Activated naive CD4-positive, alpha-beta T cell treated with anti-CD3 and anti-CD28 coated beads, Interleukin-2, amount 50 U/mL, for 16 hours (primary cell): ENCODE measurements at places on chromosomes 11 and 22.
A peak's percentile ranks its signal among the peaks of the same experiment; 100 is the strongest.

DNA sequence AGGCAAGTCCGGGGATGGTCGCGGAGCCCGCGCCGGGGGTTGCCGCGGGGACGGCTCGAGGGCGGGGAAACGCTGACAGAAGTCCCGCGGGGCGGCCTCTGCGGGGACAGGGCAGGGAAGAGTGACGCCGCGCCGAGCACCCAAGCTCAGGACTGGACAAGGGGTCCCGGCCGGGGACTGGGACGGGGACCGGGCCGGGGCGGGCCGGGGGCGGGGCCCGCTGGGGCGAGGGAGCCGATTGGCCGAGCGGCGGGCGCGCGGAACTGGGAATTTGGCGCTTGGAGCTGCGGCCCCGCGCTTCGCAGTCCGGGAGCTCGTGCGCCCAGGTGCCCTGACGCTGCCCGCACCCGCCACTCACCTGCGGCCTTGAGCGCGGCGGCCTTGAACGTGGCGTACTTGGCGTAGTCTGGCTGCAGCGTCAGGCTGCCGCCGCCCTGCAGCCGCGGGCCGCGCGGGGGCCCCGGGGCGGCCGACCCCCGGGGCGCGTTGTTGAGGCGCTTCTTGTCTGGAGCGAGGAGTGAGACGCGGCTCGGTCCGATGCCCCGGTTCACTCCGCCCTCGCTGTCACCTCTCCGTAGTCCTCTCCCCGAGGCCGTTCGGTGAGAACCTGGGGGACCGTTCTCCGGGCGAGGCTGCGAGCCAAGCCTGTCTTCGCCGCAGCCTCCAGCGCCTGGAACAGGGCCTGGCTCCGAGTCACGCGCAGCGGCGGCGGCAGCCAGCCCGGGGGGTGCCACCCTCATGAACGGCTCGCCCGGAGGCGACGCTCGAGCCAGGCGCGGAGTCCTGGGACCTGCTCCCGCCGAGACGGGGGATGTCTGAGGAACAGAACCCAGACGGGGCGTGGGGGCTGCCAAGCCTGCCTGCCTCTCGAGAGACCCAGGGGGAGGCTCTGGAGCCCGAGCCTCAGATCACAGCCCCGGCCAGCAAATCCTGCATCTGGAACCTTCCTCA lies 4.5 kb downstream of the SHISA8 start:
- DNase-seq: peak; percentile 48

DNA sequence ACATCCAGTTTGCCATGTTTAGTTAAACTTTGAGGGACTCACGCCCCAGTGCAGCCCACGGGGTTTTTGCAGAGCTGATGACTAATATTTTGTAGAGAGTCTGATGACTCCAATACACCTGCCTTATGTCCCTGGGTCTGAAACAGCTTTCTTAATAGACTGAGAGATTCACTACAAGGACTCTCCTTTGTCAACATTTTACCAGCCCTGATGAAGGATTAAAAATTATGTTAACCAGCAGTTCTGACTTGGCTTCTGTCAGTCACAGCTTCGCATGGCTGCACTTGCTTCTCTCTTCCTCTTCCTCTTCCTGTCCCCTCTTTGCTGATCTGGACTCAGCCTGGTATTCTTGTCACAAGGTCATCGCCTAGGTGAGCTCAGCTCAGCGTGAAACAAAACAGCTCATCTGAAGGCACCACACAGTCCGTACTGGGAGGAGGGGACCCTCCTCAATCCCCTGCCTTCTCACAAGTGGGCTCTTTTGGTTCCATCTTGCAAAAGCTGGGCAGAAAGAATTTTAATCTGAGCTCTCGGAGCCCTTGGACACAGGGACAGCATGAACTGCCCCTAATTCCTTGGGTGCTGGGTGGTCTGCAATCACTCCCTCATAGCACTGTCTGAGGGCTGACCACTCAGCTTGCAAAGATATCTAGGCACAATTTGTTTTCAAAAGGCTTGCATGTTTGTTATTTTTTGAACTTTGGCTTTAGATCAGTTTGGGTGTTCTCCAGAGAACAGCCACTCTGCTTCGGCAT lies 38.1 kb upstream of the POU2AF1 start:
- DNase-seq: peak; percentile 41

- DNase-seq: no peak
These were observed 18.2 kb downstream of the KCNJ4 start for GRCh38 chr22:38436629-38437395.

GRCh38 chr11:107682572-107682971 lies 29.3 kb downstream of the SLN start:
- no peak for DNase-seq

- DNase-seq: no peak
These were observed 26.7 kb downstream of the NNMT start for GRCh38 chr11:114322934-114323333.

DNA sequence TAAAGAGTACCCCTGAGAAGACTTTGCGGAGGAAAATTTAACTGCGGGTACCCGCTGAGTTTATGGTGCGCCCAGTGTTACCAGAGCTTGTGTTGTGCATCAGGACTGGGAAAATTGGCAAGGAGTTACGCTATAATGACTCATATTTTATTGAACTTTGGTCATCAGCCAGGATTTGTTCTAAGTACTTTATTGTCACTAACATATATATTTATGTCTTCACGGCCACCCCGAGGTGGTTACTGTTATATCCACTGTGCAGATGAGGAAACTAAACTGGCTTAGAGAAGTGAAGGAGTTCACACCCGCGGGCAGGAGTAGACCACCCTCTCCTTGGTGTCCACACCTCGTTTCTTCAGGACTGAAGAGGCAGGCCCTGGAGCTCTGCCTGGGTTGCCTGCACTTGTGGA lies 667 bp downstream of the ACCS start:
- no peak for DNase-seq

GRCh38 chr11:86158704-86159580 lies 85.6 kb upstream of the EED start:
- no peak for DNase-seq

DNA sequence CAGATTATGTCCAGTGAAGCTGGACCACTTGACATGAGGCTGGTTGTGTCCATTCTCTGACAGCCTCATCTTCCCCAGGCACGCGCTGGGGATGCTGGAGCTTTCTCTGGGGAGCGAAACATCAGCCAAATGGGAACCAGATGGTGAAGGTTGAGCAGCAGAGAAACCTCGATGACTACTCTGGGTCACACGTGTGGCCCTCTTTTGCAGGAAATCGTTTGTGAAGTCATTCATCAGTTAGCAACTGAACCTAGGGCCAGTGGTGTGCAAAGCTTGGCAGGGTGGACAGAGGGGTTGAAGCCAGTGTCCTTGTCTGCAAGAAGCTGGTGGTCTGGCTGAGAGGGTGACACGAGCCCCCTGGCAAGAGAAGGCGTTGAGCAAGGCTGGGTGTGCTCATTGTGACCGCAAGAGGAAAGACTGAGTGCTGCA lies 109.8 kb downstream of the ZBTB16 start:
- no peak for DNase-seq

- DNase-seq: no peak
These were observed 942.3 kb downstream of the NTM start for GRCh38 chr11:132312701-132313111.

GRCh38 chr11:36741515-36741914 lies 143.5 kb upstream of the RAG2 start:
- DNase-seq: no peak

GRCh38 chr22:35938226-35938625 lies 90.4 kb downstream of the RBFOX2 start:
- DNase-seq: no peak

DNA sequence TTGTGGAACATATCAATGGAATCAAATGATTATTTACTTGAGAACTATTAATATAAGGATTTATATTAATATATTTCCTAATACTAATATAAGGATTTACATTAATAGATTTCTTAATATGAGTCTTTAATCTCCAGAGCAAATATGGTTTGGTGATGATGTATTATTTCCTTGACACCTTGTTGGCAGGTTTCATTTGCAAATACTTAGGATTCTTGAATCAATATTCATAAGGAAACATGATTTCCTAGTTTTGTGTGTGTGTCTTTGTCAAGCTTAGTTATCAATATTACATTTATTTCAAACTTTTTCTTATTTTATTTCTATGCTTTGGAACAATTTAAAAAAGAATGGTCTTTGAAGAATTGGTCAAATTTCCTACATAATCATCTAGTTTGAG lies 138.5 kb downstream of the RAB38 start:
- no peak for DNase-seq

- peak; percentile 21 for DNase-seq
These were observed 499 bp downstream of the ATL3 start for GRCh38 chr11:63670433-63671321.
